ENCODE measurements at places on chromosomes 13 and 19.

DNA sequence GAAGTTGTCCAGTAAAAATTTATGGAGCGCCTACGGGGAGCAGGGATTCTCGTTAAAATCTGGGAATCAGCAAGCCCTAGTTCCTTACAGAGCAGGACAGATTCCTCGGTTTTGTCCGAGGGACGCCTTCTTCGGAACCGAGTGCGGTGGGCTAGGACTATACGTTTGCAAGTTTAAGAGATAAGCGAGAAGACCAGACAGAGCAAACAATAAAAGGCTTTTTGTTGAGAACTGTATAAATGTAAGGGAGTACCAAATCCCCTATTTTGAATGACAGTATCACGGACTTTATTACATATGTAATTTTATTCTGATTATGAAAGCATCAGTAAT, 971 bp upstream of the ANKRD10 start:
- no peak for DNase-seq

- no peak for DNase-seq
Observed at GRCh38 chr19:39829702-39830275, 4.2 kb downstream of the DYRK1B start.

DNA sequence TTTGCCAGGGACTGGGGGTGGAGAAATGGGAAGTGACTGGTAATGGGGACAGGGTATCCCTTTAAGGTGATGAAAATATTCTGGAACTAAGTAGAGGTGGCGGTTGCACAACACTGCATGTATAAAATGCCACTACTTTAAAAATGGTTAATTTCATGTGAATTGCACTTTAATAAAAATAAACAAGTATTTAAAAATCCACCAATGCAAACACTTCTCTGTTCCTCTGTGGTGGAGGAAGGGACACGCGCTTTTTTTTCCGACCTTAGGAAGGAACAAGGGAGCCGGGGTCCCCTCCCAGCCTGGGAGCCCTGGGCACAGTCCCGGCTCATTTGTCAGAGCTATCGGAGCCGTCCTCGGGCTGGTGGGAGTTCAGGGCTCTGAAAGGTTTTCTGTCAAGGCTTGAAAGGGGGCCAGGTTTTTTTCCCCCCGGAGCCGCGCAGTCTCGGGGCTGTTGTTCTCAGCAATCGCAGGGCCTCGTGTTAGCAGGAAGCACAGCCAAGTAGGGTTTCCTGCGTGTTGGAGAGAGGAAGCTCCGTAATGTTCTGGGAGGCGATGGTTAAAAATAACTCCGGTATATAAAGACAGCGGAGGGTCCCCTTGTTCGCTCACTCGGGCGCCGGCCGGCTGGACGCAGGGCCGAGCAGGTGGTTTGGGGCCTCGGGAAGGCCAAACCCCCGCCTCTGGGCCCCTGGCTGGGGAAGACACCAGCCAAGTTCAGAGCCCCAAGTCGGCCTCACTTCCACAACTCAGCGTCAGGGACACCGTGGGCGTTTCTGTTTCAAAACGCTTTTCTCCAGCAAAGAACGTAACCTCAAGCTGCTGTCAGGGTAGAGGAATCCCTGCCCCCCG, 41.2 kb upstream of the KLF2 start:
- DNase-seq: peak; percentile 67

- no peak for DNase-seq
Observed at GRCh38 chr13:83498045-83498444, 384.2 kb downstream of the SLITRK1 start.

- no peak for DNase-seq
Observed at GRCh38 chr13:98878486-98879126, 99.3 kb downstream of the DOCK9 start.

DNA sequence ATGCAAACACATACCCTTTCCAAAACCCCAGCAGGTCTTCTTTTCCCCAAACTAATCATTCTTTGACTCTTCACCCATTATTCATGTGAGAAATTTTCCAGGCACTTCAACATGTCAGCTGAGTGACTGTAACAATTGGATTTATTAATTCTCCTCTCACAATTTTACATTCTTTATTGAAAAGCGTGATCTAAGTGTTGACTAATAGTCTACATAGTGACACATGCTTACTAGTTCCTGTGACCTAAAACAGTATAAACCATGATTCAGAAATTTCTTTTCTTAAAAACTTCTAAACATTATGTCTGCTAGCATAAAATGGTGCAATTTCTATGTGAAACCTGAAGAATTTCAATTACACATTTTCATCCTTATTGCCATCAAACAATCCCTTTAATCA, 532.3 kb downstream of the GPC5 start:
- DNase-seq: no peak

DNA sequence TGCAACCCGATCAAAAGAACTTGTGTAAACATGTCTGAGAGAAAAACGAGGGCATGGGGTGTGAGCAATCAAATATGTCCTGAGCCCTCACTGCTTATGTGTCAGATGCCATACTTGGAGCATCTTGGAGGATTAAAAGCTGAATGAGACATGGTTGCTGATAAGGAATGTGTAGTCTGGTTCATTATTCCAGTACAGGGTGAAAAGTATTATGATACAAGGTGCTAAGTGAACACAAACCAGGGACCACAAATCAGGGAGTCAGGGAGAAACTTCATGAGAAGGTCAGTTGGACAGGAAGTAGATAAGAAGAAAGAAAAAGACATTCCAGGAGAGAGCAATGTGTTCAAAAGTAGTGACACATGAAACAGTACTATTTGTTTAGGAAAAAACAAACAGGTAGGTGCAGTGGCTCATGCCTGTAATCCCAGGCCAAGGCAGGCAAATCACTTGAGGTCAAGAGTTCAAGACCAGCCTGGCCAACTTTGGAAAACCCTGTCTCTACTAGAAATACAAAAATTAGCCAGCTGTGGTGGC, 2.0 kb upstream of the RCBTB1 start:
- no peak for DNase-seq

GRCh38 chr13:45833242-45833641, 18.3 kb downstream of the SIAH3 start:
- DNase-seq: no peak

GRCh38 chr13:46831588-46832194, 34.7 kb upstream of the ESD start:
- DNase-seq: peak; percentile 48

GRCh38 chr13:21309542-21310172, 133.2 kb downstream of the MRPL57 start:
- no peak for DNase-seq

DNA sequence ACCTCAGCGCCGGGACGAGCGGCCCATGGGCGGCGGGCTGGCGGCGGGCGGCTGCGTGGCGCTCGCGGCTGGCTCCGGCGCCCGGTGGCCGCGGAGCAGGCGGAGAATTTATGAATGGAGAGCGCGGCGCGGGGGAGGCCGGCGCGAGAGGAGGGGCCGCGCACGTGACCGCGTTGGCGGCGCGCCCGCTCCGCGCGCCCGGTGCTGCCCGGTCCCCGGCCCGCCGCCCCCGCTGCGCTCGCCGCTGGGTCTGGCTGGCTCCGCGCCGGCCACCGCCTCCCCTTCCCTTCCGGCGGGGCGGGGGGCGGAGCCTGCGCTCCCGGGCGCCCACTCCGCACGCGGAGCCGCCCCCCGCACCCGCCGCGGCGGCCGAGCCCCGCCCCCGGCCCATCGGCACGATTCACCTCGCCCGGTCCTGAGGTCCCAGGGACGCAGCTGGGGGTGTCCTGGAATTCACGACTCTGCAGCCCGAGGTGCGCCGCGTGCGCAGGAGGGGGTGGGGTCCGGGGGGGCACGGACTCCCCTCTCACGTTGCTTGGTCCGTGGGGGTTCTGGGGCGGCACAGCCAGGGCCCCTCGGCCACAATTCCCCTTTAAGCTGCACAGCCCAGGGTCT, at the start of gene CBARP:
Gene CBARP, minus strand, starts transcription at position 252 of the 615 bp plus-strand sequence. CDS start 1,905 bp downstream, outside the sequence.
- DNase-seq: peak; percentile 33

DNA sequence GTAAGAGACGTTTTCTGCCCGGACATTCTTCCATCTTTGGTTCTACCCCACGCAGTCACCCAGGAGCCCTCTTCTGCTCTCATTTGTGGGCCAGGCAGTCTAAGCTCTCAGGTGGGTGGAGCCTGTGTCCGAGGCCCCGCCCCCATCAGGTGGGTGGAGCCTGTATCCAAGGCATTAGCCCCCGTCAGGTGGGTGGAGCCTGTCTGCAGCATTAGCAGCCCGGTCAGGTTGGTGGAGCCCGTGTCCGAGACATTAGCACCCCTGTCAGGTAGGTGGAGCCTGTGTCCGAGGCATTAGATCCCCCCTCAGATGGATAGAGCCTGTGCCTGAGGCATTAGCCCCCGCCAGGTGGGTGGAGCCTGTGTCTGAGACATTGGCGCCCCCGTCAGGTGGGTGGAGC, 45.5 kb upstream of the C13orf46 start:
- DNase-seq: peak; percentile 57

- DNase-seq: no peak
Observed at GRCh38 chr19:6719540-6719861, 949 bp downstream of the C3 start.

GRCh38 chr13:44140146-44140545, 233.5 kb upstream of the SERP2 start:
- DNase-seq: no peak

GRCh38 chr13:101398191-101398590, 18.1 kb downstream of the NALCN start:
- no peak for DNase-seq

GRCh38 chr19:5103812-5104410, 135.0 kb downstream of the KDM4B start:
- no peak for DNase-seq

DNA sequence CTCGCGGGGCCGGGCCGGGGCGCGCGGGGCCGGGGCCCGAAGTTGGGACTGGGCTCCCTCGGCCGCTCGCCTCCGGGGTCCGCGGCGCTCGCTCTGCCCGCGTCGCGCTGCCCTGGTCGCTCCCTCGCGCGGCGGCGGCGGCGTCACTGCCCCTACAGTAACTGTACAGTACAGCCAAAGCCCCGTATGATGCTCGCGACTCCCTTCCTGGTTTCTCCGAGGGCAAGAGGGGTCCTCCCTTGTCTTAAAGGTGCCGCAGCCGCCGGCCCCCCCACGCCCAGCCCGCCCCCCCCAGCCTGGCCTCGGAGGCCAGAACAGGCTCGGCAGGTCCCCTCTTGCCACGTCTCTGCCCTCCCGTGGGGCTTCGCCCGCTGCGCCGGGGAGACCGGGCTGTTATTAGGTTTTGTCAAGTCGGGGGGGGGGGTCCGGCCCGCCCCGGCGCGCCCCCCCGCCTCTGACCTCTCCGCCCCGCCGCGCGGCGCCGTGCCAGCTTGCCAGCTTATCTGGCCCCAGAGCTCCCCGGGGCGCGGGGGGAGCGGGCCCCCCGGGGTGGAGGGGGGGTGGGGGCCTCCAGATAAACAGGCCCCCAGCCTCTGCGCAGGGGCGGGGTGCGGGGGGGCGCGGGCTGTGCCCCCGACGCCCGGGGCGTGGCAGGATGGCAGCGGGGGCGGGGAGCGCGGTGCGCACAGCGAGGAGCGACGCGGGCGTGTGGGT, at the start of gene ZBTB7A:
Gene ZBTB7A, minus strand, starts transcription at position 218 of the 714 bp plus-strand sequence. CDS start 11,667 bp downstream, outside the sequence.
- peak; percentile 87 for DNase-seq

GRCh38 chr13:102091231-102091630, 310.6 kb downstream of the FGF14 start:
- DNase-seq: no peak

GRCh38 chr19:33722456-33723239, 74.0 kb upstream of the KCTD15 start:
- no peak for DNase-seq

DNA sequence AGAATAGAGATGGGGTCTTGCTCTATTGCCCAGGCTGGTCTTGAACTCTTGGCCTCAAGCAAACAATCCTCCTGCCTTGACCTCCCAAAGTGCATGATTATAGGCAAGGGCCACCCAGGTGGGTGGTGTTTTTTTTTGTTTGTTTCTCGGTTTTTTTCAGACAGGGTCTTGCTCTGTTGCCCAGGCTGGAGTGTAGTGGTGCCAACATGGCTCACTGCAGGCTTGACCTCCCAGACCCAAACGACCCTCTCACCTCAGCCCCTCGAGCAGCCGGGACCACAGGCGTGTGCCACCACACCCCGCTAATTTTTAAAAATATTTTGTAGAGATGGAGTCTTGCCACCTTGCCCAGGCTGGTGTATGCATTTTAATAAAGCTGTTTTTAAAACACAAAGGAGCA, 14.9 kb downstream of the GRTP1 start:
- no peak for DNase-seq

GRCh38 chr13:110722971-110723370, 9.5 kb downstream of the ING1 start:
- DNase-seq: no peak

GRCh38 chr19:4676955-4677731, 7.0 kb upstream of the MYDGF start:
- peak; percentile 28 for DNase-seq

- DNase-seq: no peak
Observed at GRCh38 chr19:16262618-16263017, 62.0 kb upstream of the KLF2 start.

DNA sequence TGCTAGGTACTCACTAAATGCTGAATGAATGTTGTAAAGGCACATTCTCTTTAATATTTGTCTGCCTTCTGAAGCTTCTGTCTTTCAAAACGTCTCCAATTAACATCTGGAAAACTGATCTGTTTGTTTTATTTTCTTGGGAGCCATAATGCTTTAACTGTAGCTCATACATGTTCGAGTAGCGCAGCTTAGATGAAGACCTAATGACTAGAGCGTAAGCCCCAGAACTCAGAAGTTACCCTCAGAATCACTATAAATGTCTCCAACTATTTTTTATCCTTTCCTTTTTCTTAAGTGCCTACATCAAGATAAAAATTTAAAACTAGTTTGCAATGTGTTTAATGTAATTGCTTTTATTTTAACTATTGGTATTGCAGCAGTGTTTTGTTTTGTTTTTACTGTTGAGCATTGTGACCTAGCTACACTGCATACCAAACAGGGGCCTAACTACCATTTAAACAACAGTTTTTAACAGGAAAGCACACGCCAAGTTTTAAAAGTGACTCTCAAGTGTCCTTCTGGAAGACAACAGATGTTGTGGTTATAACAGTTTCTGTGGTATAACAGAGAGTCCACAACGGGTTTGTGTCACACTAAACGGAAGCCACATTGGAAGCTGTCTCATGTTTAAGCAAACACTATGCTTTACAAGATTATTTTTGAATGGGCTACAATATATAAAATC, 42.0 kb downstream of the MRPL57 start:
- DNase-seq: peak; percentile 13

DNA sequence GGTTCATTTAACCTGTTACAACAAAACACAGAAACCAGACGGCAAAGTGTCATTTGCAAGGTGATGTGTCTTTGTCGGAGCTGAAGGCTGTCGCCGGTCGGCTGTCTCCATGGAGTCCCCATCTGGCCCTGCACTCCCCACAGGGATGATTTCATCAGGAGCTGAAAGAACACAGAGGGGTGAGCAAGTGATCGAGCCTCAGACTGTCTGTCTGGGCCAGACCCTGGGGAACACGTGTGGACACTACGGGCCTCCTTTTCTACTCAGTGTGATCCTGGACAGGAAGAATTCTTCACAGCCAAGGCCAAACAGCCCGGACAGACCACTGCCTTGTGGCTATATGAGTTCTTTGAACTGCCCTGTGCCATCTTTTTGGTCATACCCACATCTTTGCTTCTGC, 85.1 kb downstream of the RNASEH2B start:
- DNase-seq: no peak

GRCh38 chr19:42471554-42472249, 29.0 kb upstream of the CXCL17 start:
- DNase-seq: no peak

DNA sequence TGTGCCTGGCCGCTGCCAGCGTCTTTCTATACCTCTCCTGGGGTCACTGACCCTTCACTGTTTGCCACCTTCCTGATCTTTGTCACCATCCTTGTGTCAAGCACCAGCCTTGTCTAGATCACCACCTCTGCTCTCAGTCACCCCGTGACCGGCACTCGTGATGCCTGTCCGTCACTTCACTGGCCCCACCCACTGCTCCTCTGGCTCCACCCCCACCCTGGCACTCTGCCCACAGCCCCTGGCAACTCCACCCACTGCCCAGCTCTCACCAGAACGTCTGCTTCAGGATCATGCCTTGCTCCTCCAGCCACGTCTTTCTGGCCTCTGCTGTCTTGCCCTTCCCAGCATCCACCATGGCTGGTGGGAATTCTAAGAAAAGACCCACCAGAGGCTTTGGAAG, 24.8 kb upstream of the PLA2G4C start:
- no peak for DNase-seq

Measured in CD4-positive, alpha-beta T cell treated with Interleukin-17A for 1 hour (primary cell).